ENCODE measurements at places on chromosomes 12 and 14.

GRCh38 chr12:29706311-29706710, 77.4 kb downstream of the TMTC1 start:
- no peak for DNase-seq

DNA sequence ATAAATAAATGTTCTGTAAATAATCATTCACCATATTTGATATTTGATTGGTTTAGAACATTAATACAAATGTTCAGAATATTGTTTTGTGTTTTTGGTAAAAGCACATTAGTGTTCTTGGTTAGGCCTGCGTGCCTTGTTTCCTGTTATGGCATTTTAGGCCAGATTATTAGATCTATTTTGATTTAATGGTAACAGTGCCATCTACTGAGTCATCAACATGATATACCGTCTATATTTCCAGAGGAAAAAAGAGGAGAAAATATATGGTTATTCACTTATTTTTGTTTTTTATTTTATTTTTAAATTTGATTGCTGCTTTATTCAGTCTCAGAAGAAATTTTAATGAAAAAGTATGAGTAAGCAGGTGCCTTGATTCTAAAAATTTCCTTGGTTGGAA, 60.3 kb downstream of the GPHN start:
- no peak for DNase-seq

DNA sequence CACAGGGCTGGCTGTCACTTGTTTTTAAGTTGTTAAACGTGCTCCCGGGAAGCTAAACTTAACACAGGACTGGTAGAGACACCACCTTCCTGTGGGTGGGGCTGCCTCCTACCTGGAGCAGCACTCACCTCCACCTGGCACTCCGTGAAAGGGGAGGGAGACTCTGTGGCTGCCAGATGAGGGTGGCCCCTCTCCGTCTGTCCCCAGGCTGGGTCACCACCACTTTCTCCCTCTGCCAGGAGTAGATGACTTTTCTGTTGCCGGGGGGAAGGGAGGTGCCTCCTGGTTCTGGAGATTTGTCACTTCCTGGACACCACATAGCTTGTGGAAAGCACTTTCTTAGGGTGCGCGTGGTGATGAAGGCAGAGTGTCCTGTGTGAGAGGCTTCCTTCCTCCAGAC, 81.3 kb downstream of the WDR20 start:
- no peak for DNase-seq

- no peak for DNase-seq
Observed at GRCh38 chr12:26563552-26563951, 269.4 kb downstream of the ITPR2 start.

- no peak for DNase-seq
Observed at GRCh38 chr12:79223210-79223609, 358.6 kb downstream of the SYT1 start.

DNA sequence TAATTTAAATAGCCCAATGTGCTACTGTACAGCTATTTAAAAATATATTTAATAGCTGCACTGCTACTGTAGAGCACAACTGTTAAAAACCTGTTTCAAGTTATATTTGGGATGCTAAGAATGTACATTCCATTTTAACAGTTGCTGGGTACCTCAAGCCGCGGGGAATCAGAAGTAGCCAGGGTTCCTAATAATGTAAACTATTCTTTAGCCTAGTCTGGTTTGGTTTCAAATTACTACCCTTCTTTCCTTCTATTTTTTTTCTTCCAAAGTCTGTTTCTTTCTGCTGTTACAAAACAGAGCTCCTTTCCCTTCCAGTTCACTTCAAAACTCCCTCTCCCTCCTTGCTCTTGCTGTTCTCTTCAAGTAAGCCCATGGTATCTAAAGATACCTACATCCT, 21.3 kb downstream of the SCAF11 start:
- DNase-seq, result no peak

GRCh38 chr12:62732861-62733427, 202.0 kb downstream of the PPM1H start:
- no peak for DNase-seq

DNA sequence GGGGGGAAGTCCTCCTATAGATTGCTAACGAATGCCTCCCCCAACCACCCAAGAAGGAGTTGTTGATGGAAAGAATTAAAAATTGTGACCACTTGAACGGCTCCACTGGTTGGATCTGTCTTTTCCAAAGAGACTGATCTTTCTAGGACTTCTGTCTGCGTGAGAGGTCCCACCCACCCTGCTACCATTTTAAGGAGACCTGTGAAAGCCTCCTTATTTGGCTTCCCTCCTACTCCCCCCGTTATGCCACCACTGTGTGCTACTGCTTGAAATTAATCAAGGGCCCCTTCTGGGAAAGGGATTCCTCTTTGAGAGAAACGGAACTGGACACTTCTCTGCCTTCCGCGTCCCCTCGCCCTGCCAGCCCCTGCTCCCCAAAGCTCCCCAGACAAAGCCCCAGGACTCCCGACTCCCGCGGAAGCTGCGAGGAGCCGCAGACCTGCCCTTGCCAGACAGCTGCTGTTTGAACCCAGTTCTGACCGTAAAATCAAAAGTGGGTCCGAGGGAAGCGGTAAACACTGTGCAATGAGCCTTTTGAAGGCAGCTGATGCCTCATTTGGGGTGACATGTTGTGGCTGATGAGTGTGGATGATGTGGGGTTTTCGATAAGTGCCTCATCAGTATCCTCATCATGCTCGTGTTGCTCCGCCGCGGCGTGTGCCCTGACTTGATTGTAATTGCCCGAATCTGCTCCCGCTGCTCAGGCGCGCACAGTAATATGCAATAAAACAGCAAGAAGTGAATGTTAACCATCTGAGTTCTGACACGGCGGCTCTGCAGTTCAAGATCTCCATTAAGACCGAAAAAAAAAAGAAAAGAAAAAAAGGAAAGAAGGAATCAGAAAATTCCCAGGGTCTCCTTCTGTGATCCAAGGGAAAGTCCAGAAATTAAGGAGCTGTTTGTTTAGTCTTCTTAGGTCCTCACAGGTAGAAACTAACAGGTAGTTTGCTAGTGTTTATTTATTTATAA, 48.2 kb downstream of the MBIP start:
- DNase-seq, result no peak

- no peak for DNase-seq
Observed at GRCh38 chr12:43255522-43256111, 296.4 kb downstream of the ADAMTS20 start.

GRCh38 chr12:107477947-107478610, 207.5 kb upstream of the PWP1 start:
- DNase-seq, result no peak

- no peak for DNase-seq
Observed at GRCh38 chr14:53621921-53622320, 334.7 kb downstream of the BMP4 start.

DNA sequence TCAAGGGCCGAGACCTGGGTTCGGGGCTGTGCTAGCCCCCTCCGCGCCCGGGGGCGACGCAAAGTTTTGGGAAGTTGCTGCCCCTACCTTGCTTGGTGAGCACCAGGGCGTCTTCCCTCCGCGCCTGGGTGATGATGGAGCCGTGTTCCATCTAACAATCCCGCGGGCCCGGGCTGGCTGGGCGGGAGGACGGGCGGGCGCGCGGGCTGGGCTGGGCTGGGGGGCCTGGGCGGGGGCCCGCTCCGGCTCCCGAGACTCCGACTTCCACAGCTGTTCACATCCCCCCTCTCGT, 298 bp downstream of the CTDSP2 start:
- DNase-seq, result no peak

DNA sequence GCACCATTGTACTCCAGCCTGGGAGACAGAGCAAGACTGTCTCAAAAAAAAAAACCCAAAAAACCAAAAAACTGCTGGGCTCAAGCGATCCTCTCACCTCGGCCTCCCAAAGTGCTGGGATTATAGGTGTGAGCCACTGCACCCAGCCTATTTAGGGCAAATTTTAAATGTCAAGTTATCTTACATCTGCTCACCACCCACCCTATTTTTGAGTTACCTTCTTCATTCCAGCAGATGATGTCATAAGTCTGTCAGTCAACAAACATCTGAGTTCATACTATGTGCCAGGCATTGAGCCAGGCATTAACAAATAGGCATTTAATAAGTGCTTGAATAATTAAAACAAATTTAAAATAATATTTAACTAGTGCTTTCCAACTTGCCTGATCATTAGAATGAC, 21.5 kb downstream of the BATF start:
- no peak for DNase-seq

- no peak for DNase-seq
Observed at GRCh38 chr12:70553391-70553859, 83.8 kb downstream of the PTPRB start.

GRCh38 chr12:913919-914698, 35.4 kb downstream of the RAD52 start:
- no peak for DNase-seq

DNA sequence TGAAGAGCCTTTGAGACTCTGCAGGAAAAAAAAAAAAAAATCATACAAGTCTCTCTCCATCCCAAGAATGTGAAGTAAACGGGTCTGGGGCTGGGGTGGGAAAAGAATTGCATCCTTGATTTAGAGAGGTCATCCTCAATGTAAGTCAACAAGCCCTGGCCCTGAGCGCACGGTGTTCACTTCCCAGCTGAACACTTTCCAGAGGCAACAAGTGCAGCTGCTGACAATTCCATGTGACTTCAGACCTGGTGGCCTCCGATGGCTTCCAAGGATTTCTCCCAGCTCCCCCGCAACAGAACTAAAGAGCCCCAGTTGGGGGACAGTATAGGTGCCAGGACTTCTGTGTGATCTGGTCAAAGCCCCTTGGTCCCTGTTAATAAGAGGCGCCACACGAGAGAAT, 2.4 kb downstream of the RILPL1 start:
- DNase-seq, result no peak

GRCh38 chr12:14664434-14665023, 31.9 kb downstream of the GUCY2C start:
- peak; percentile 47 for DNase-seq

DNA sequence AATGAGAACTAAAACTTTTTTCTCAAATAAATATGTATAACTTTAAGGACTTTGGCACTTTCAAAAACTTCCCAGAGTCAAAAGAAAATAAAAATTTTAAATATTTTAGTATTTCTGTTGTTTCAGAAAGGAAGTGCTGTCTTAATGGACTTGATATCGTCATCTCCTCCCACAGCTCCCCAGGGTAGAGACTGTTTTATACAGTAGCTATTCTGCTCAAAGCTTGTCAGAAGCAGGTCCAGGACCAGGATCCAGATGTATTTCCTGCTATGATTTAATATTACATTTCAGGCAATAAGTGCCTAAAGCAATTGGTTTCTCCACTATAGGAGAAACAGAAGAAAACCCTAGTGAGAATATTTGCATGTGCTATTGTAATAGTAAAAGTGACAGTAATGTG, 218.5 kb upstream of the G2E3 start:
- no peak for DNase-seq

DNA sequence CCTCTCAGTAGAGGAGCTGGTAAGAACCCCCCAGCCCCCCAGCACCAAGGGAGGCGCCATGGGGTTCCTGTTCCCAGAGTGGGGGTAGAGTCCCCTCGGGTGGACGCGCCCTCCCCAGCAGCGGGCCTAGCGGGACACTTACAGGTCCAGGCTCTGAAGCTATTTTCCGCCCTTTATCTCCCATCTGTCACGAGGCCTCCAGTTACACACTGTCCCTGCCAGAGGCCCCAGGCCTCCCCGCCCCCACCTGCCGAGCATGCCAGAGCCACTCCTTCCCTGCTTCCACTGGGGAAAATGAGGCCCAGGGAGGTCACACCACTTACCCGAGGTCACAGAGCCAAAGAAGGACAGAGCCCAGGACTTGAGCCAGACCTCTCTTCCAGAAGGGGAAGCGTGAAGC, 3.1 kb downstream of the C14orf180 start:
- no peak for DNase-seq

DNA sequence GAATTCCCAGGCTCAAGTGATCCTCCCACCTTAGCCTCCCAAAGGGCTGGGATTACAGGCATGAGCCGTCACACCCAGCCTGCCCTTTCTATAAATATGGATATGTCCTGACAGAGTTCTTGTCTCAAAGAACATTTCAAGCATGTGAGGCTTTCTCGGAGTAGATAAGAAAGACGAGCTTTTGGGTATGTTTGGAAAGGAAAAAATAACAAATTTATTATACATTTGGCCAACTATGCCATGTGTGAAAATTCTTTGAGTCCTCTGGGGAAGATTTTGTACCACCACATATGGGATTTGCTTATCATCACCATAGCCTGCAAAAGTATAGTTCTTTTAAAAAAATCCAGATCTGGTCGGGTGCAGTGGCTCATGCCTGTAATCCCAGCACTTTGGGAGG, 23.7 kb upstream of the MYBPC1 start:
- DNase-seq, result no peak

GRCh38 chr12:11653215-11653753, 3.8 kb downstream of the ETV6 start:
- DNase-seq, result peak; percentile 53

DNA sequence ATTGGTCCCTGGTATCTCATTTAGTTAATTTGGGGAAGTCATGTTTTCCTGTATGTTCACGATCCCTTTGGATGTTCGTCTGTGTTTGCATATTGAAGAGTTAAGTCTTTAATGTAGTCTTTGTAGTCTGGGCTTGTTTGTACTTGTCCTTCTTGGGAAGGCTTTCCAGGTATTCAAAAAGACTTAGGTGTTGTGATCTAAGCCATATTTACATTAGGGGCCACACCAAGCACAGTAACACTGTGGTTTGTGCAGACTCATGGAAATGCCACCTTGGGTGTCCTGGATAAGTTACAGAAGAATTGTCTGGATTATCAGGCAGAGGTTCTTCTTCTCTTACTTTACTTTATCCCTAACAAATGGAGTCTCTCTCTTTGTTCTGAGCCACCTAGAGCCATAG, 380.3 kb downstream of the CCER1 start:
- no peak for DNase-seq

DNA sequence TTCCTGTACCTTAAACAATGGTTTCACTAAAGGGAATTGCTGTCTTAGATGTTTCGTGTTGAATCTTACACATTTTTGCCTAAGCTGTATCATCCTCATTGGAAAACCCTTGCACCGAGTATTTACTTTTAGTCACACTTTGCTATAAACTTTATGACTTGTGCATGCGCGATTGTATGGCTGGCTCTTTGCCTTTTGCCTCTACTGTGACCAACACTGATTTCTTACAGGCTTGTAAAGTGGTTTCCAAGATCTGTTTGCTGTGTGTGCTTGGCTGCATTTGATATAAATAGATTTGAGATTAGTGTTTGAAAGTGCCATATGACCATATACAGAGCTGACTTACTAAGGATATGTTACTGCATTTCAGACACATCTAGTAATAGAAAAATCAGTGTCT, 40.5 kb downstream of the RASSF3 start:
- no peak for DNase-seq

- no peak for DNase-seq
Observed at GRCh38 chr12:115823635-115824034, 453.9 kb downstream of the MED13L start.

GRCh38 chr12:39230086-39230485, 212.8 kb downstream of the KIF21A start:
- no peak for DNase-seq

DNA sequence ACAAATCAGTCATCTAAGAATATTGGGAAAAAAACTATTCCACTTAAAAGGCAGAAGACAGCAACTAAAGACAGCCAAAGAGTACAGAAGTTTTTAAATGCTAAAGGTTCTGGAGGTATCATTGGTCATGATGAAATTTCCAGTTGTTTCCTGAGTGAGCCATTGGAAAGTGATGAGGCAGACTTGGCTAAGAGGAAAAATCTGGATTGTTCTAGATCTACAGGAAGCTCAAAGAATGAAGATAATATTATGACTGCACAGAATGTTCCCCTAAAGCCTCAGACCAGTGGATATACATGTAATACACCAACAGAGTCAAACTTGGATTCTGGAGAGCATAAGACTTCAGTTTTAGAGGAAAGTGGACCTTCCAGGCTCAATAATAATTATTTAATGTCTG, 22.8 kb downstream of the GALNT4 start:
- no peak for DNase-seq

All from activated naive CD4-positive, alpha-beta T cell treated with anti-CD3 and anti-CD28 coated beads, Interleukin-2, amount 10 ng/mL, durations not matched to agents 7 days and 5 days (primary cell).